Activated CD8-positive, alpha-beta memory T cell treated with anti-CD3 and anti-CD28 coated beads for 4 hours (primary cell): ENCODE measurements at places on chromosomes 5 and 9.

- no peak for DNase-seq
These were observed 124.9 kb downstream of the PPP2R2B start for GRCh38 chr5:146753641-146754040.

GRCh38 chr5:1172007-1172581 is 29.3 kb upstream of the SLC6A19 start:
- no peak for DNase-seq

- no peak for DNase-seq
These were observed 3.6 kb downstream of the AK1 start for GRCh38 chr9:127873886-127874285.

GRCh38 chr9:106878934-106879333 is 16.0 kb downstream of the ZNF462 start:
- DNase-seq: no peak

DNA sequence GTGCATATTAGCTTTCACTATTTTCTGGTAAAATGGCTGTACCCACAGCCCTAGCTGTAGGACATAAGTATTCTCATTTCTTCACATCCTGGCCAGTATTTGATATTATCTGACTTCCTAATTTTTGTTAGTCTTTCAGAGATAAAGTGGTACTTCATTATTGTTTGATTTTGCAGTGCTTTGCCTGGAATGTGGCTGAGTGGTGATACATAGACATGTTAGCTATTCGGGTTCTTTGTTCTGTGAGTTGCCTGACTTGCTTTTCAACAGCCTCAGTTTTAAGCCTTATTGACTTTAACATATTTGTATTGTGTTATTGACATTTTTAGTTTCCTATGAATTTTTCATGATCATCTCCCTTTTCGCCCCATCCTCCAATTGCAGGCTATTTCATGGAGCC is 161.1 kb downstream of the GABBR2 start:
- DNase-seq: no peak

- no peak for DNase-seq
These were observed 1.3 kb downstream of the C5orf15 start for GRCh38 chr5:133967124-133967523.

DNA sequence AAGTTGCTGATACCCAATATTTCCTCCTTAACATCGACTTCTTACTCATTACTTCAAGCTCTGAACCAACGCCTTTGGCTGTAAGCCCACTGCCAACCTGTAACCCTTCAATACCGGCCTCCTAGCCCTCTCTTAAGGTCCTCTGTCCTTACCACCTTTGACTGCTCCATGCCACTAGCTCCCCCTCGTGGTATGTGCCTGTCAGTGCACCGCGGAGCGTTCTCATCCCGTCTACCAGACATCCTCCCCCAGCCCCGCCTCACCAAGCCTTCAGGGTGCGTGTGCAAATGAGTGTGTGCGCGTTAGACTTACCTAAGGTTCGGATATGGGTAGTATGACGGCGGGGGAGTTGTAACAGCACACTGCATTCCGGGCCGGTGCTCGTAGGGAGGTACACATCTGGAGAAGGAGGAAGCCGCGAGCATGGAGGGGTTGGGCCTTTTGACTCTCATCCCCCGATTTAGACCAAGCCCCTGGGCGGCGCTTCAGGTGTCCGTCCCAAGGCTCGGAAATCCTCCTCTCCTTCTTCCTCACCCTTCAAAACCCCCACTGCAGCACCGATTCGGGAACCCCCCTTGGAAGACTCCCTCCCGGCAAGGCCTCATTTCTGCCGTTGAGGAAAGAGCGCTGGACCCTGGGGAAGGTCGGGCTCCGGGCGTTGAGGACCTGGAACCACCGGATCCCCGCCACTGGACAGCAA is 2.8 kb upstream of the MYORG start:
- peak; percentile 75 for DNase-seq

- no peak for DNase-seq
These were observed at the start of gene C1QTNF2 for GRCh38 chr5:160369990-160370712. Gene C1QTNF2, minus strand, starts transcription at chr5:160370626. Its CDS starts 15,615 bp downstream, at chr5:160355011.

DNA sequence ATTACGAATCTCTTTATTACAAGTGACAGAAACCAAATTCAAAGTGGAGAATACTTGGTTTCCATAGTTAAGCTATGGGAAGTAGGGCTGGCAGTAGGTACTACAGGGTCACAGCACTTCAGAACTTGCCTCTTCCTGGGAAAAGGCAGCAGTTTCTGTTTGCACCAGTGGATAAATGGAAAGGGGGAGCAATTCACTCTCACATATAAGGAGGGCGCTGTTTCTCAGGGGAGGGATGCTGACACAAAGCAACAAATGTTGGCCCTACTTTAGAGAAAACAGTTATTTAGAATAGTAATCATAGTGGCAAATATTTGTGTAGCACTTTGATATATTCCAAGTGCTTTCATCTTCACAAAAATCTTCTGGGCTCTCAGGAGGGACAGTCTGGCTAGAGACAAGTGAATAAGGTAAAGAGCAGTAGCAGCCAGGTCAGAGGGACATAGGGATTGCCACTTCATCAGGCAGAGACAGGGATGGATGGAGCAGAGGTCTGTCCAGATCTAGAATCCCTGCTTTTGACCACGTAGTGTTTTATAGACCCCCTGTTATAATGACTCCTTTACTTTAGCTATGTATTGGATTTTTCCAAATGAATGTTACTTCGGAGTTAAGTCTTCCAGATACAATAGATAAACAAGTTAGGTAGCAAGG is 554.8 kb upstream of the SGCD start:
- DNase-seq: no peak

DNA sequence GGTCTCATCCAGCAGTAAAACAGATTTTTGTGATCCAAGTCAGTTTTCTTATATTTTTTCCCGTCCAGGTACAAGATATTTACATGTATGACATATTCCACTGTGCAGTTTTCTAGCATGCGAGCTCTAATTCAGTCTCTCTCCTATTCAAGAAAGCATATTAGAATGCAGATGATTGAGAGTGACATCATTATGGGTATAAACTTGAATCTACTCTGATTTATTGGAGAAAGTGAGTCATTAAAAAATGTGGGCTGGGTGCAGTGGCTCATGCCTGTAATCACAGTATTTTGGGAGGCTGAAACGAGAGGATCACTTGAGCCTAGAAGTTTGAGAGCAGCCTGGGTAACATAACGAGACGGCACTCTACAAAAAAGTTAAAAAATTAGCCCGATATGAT is 6.2 kb downstream of the FER start:
- DNase-seq: no peak

DNA sequence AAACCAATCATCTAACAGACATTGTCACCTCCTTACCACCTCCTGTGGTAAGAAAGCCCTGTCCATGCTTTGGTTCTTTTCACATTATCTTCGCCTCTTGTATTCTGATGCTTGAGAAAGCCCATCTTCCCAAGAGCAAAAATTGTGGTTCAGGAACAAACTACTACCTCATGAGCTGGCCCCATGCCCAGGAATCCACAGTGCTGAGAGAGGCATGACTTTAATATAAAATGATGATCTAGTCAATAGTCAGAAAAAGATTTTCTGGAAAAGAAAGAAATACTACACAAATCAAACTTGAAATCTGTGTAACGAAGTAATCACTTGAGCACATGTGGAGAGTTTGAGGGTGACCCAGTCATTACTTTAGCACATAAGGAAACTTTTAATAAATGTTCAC is 94.7 kb downstream of the FGF10 start:
- no peak for DNase-seq

- DNase-seq: no peak
These were observed 93.8 kb upstream of the BNC2 start for GRCh38 chr9:16964228-16964627.

- no peak for DNase-seq
These were observed 71.7 kb upstream of the KLF9 start for GRCh38 chr9:70486127-70486526.

DNA sequence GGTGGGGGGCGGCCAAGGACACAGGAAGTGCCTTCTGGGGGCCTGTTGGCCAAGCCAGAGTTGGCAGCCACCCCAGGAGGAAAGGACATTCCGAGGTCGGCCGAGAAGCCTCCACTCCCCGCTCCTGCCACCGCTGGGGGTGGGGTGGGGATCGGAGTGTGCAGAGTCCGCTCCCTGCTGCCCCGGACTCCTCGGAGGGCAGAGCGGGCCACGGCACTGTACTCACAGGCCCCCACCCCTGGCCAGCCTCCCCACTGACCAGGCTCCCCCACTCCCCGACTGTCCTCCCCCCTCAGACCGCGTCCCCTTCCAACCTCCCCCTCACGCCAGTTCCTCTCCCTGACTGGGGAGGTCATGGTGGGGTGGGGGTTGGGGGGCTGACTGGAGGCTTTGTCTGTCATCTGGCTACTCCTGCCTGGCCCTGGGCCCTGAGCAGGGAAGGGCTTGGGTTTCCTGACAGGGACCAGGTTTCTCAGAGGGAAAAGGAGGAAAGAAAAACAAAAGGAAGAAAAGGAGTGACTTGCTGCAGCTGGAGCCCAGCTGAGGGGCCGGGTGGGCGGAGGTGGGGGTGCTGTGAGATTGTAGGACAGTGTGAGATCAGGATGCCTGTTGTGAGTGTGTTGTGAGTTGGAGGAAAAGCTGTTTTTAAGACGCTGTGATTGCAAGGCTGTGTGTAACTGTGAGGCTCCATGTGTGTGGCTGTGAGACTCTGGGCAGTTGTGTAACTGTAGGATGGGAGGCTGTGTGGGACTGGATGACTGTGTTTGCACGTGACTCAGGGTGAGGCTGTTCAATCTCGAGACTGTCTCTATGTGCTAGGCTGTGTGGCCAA is 29.7 kb downstream of the CNTFR start:
- no peak for DNase-seq

DNA sequence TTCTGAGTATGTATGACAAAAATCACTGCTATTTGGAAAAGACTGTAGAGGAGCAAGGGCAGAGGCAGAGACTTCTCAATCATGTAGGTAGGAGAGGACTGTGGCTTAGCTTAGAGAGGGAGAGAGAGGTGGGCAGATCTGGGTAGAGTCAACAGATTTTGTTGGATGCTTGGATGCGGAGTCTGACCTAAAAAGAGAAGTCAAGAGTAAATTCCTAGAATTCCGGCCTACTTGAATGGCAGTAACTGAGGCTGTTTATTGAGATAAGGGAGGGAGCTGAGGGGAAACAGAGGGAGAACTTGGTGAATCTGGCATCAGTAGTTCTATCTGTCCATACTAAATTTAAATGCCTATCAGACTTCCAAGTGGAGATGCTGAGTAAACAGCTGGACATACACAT is 2.4 kb downstream of the TICAM2 start:
- no peak for DNase-seq

- DNase-seq: no peak
These were observed 23.2 kb upstream of the TBC1D9B start for GRCh38 chr5:179930788-179931473.

GRCh38 chr5:79798893-79799590 is 109.4 kb downstream of the CMYA5 start:
- DNase-seq: no peak

- DNase-seq: no peak
These were observed 5.7 kb downstream of the SPRY4 start for GRCh38 chr5:142319105-142319504.

DNA sequence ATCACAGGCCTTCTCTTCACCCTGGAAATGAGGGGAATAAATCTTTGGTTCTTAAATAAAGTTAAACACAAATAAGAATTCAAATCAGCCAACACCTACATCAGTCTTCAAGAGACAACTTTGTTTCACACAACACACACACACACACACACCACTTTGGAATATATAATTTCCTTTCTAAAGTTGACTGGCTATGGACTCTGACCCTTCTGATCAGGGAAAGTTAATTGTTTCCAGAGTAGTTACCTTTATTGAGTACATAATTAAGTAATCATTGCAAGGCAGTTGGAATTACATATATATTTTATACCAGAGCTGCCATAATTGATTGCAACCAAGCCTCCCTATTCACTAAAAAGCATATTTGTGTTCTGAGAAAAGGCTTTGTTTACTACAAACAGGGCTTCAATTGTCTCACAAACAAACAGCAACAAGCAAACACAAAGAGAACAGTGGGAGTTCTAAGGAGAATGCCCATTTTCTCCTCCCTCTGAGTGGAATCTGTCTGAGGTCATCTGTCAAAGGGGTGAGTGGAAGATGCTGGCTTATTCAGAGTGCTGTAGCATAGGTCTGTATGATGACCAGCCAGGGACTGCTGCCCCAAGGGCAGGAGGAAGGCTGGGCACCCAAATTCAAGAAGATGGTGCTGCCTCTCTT is 136.6 kb downstream of the SEMA6A start:
- DNase-seq: no peak

DNA sequence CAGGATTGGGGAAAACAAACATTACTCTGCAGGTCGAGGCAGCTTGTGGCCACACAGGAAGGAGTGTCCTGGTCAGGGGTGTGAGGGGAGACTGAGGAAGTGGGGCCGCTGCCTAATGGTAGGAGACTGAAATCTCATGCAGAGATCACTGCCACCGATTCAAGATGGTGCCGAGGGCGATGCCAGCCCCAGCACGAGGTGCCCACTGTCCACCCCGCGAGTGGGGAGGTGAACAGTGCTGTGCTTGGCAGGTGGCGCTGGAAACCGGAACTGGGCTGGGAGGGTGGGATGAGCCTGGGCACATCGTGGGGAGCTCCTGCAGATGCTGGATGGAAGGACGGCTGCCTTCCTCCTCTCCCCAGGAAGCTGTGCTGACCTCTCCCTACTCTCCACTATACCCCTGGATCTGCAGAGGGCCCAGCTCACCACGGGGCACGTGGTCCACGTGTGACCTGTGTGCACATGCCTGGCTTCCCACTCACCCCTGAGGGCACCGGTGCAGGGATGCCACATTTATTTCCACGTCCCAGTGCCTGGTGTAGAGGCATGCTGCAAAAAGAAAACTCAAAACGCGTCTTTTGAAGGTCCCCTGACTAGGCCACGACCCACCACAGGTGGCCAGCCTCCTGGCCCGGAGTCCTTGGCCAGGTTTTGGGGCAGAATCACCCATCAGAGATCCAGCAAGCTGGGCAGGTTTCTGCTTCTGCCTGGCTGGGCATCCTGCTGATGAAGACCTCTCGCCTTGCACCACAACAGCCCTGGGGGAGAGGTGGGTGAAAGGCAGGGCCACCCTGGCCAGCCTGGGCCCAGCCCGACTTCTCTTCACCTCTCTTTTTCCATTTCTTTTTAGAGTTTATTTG is 71.7 kb upstream of the FCN1 start:
- DNase-seq: no peak

- no peak for DNase-seq
These were observed 34.6 kb upstream of the PHF2 start for GRCh38 chr9:93541581-93542349.

DNA sequence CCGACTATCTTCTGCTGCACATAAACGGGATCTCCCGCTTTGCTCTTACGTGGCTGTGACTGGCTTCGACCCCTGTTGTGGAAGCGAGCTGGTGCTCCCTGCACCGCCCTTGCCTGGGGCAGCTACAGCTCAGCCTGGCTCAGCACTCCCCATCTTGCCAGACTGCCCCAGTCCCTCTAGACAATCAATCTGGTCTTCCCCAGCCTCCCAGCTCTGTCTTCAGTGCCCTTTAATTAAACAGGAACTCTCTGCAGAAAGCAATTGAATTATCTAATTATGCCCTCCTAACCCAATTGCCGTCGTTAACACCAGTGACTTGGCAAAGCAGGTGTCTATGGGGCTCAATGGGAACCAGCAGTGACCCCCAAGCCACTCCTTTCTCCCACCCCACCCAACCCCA is 18.9 kb upstream of the NTNG2 start:
- no peak for DNase-seq
